Astrocyte of the spinal cord (primary cell): ENCODE measurements at places on chromosomes 2 and 18.

- no peak for DNase-seq
Observed at GRCh38 chr18:77161961-77162360, 29.4 kb upstream of the MBP start.

GRCh38 chr2:193461431-193461934, 1266.8 kb upstream of the TMEFF2 start:
- no peak for DNase-seq

GRCh38 chr2:136151021-136151971, 33.3 kb upstream of the CXCR4 start:
- DNase-seq = no peak

DNA sequence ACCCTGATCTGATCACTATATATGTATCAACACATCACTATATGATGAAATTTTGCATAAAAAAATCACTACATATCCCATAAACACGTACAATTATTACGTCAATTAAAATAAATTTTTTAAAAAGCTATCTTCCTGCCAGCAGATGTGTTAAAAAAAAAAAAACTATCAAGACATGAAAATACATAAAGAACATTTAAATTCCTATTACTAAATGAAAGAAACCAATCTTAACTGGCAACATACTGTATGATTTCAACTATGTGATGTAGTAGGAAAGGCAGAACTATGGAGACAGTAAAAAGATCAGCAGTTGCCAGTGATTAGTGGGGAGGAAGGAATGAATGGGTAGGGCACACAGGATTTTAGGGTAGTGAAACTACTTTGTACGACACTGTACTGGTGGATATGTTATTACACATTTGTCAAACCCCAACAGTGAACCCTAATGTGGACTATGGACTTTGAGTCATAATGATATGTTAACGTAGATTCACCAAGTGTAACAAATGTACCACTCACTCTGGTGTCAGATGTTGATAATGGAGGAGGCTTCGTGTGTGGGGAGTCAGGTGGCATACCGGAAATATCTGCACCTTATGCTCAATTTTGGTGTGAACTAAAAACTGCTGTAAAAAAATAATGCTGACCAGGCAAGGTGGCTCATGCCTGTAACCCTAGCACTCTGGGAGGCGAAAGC, 27.4 kb downstream of the USP34 start:
- DNase-seq = no peak

GRCh38 chr18:55439056-55439455, 148.9 kb downstream of the TCF4 start:
- DNase-seq = no peak

DNA sequence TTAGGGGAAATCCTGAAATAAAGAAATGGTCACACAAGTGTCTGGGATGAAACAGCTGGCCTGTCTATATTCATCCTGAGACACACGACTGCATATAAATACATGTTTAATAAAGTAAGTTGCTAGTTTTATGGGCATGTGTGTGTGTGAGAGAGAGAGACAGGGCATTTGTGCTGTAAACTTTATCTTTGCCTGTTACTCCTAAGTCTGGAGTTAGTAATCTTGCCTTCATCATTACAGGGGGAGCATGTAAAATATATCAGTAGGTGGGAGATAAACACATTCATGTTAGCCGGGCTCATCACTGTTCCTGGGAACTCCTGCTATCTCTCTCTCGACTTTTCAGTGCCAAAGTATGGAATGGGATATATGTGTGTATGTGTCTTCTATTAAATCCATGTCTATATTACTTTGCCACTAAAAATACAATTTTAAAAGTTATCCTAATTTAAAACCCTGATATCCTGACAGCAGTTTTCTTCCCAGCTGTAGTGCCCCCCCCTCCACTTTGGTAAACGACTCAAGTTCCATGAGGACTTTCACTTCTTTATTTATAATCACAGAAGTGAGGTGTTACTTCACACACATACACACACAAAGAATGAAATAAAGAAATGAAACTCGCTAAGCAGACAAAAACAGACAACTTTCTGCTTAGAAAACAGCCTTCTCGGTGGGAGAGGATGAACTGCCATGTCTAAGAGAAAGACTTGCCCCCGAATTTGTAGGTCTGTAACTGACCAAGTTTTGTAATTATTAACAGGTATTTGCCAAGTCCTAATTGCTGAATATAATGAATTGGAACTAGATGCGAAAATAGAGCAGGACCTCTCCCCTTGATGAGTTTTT, 947 bp downstream of the ZEB2 start:
- peak; percentile 50 for DNase-seq

DNA sequence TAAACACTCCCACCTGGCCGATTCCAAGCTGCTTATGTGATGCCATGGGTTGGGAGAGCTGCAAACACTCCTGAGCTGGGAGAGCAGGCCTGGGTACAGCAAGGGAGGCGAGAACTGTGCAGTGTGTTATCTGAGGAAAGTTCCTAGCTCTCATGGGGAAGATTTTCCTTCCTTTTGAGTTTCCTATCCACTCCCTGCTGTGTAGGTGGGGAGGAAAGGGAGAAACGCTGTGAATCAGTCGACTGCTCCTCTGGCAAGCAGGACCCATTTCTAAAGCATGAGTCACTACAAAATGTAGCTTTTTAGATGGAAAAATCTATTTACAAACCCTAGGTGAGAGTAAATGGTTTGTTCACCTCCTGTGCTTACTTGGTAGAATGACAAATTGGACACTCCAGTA, 80.4 kb downstream of the SH3RF3 start:
- DNase-seq = peak; percentile 74

- DNase-seq = no peak
Observed at GRCh38 chr2:119254601-119255080, 31.0 kb downstream of the STEAP3 start.

GRCh38 chr2:72940786-72941185, 23.5 kb downstream of the EMX1 start:
- peak; percentile 23 for DNase-seq

DNA sequence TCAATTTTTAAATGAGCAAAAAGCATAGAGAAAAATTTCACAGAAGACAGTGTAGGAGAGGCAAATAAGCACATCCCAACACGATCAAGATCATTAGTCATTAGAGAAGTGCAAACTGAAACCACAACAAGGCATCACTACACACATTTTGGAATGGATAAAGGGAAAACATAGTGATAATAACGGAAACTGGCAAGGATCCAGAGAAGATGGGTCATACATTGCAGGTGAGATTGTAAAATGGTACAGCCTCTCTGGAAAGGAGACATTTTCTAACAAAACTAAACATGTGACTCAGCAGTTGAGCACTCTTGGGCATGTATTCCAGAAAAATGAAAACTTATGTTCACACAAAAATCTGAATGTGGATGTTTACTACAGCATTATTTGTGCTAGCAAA, 98.3 kb upstream of the TMEM17 start:
- DNase-seq = no peak

DNA sequence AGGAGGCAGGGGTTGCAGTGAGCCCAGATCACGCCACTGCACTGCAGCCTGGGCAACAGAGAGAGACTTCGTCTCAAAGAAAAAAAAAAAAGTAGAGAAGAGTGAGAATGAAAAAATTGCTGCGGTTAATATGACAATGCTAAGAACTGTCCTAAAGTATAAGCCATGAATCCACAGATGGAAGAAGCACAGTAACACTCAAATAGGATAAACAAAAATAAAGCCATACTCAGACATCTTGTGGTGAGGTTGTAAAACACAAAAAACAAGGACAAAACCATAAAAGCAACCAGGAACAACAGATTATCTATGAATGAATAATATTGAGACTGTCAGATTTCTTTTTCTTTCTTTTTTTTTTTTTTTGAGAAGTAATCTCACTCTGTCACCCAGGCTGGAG, 23.0 kb downstream of the POLR2D start:
- no peak for DNase-seq

- DNase-seq = peak; percentile 56
Observed at GRCh38 chr2:95389245-95390119, 13.0 kb upstream of the FAHD2A start.
